GM19239 (cell line): ENCODE measurements at places on chromosomes 12 and 14.

DNA sequence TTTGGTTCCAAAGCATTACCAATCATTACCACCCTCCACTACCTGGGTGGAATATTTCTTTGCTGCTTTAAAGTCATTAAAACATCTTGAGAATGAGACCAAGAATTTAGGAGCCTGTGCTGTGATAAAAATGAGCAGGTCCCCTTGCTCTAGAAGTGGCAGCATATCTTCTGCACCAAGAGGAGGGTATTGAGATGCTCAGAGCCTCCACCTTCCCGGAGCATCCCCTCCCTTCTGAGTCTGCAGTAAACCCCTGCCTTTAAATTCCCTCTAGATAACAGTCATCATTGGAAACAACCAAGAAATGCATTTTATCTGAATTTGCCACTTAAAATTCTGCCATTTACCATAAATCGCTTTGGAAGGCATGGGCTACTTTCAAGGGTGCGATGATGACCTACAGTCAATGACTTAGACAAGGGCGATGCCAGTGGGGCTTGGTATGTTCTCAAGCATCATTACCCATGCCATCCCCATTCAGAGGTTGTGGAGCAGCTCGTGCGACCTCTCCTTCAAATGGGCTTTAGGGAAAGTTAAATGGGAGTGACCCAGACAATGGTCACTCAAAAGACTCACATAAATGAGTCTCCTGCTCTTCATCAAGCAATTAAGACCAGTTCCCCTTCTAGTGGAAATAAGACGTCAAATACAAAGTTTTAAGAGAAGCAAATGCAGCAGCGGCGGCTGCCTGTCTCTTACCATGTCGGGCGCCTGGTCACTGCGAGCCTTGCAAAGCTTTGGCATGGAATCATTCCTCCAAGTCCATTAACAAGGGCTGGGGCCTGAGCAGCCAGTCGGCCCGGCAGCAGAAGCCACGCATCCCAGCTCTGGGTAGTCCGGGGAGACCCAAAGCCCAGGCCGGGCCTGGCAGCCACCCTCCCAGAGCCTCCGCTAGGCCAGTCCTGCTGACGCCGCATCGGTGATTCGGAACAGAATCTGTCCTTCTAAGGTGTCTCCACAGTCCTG lies 334.5 kb downstream of the TMEM121 start:
- no peak for DNase-seq

GRCh38 chr14:28875934-28876571 lies 109.5 kb downstream of the FOXG1 start:
- no peak for DNase-seq

DNA sequence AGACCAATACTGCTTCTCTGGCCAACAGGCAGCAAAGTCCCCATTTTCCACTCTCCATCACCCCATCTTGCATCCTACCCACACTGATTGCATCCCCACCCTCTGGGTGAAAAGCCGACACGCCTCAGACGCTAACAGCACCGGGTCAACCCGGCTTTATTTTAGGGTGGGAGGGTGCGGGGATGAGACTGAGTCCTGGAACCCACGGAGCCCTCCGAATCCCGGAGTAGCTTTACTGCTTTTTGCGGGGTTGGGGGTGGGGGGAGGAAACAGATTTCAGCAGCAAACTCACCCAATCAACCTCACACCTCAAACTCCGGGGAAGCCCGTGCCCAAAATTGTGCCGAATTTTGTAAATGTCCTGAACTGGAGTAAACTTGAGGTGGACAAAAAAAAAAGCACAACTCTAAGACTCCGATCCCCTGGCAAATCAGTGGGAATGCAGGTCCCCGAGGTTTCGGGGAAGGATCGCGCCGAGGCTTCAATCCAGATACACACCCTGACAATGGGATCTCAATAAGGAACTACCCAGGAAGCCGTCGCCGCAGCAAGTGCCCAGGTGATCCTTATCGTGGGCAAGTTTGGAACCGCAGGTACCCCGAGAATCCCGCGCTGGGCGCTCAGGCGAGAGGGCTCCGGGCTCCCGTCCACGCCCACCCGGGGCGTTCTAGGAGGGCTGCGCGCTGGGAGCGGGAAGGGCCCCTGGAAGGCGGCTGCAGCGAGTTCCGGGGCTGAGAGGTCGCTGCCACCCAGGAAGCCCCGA lies 1.1 kb downstream of the GCH1 start:
- DNase-seq, result no peak

GRCh38 chr14:76939015-76939742 lies 89.3 kb downstream of the IRF2BPL start:
- no peak for DNase-seq

GRCh38 chr12:96132819-96133218 lies 61.4 kb upstream of the ELK3 start:
- DNase-seq, result no peak

GRCh38 chr14:23361320-23361719 lies 3.7 kb downstream of the EFS start:
- no peak for DNase-seq

- DNase-seq, result no peak
These were observed 609.0 kb upstream of the STXBP6 start for GRCh38 chr14:25658988-25659387.

DNA sequence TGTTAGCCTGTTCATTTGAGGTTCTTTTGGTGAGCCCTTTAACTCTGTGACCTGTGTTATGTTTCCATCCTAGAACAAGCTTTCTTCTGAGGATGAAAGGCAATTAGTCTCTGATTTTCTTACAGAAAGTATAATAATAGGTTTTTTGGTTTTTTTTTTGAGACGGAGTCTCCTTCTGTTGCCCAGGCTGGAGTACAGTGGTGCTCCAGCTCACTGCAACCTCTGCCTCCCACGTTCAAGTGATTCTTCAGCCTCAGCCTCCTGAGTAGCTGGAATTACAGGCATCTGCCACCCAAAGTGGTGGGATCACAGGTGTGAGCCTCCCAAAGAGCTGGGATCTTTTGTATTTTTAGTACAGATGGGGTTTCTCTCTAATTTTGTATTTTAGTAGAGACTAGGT lies 52.7 kb upstream of the SYNE2 start:
- DNase-seq, result no peak

GRCh38 chr12:120866108-120866507 lies 38.0 kb downstream of the SPPL3 start:
- no peak for DNase-seq

DNA sequence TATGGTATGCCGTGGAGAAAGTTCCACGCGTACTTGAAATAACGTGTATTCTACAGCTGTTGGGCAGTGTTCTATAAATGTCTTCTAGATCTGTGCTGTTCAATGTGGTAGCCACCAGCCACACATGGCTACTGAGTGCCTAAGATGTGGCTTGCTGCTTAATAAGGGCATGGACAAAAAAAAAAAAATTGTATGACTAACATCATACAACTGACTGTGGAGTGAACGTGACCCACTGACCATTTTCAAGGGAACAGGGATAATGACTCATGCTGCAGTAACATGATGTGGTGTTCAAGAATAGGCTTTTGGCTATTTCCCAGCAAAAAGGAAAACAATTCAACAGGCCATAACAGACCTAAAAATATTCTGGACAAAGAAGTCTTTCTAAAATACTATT lies 13.0 kb downstream of the ATG14 start:
- DNase-seq, result no peak

GRCh38 chr12:25434515-25434914 lies 118.6 kb downstream of the LMNTD1 start:
- DNase-seq, result no peak

- no peak for DNase-seq
These were observed 9.6 kb upstream of the TBX5 start for GRCh38 chr12:114415525-114415868.

- DNase-seq, result no peak
These were observed 26.1 kb upstream of the PTHLH start for GRCh38 chr12:27998658-27999057.

GRCh38 chr12:111685811-111686573 lies at the start of the genes ACAD10 and BRAP:
Gene ACAD10 (plus strand): TSS chr12:111686053. CDS start chr12:111692710, 6,657 bp downstream.
Gene BRAP (minus strand): TSS chr12:111685956. CDS start chr12:111685792, 164 bp downstream.
- peak; percentile 93 for DNase-seq

- DNase-seq, result no peak
These were observed 330.3 kb downstream of the PCNX1 start for GRCh38 chr14:71237556-71237955.

- no peak for DNase-seq
These were observed 274.2 kb downstream of the TTC6 start for GRCh38 chr14:37869633-37870032.

- DNase-seq, result no peak
These were observed 109.0 kb upstream of the AMIGO2 start for GRCh38 chr12:47188576-47189441.

- no peak for DNase-seq
These were observed 344.1 kb upstream of the PDE3A start for GRCh38 chr12:20024194-20024593.

DNA sequence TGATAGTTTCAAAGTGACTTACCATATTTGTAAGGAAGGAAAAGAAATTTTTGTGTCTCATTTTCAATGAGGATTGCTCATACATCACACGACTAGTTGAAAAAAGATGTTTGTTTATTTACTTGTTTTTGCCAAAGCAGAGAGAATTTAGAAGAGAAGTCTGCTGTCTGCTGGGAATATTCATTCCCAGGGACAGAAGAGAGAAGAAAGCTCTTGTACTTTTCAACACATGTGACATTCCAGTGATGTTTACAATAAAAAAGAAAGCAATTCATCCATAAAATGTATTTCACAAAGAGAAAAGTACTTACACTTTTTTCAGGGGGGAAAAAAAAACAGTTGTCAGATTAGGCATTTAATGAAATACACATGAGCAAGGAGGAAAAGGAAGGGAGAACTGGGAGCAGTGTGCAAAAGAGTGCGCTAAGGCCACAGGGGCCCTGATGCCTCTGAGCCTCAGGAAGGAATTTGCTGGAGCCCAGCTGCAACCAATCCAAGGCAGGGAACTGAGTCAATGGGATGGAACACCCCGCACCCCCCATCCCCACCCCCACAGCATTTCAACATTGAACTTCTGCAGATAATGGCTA lies 115.0 kb downstream of the RPAP3 start:
- no peak for DNase-seq

DNA sequence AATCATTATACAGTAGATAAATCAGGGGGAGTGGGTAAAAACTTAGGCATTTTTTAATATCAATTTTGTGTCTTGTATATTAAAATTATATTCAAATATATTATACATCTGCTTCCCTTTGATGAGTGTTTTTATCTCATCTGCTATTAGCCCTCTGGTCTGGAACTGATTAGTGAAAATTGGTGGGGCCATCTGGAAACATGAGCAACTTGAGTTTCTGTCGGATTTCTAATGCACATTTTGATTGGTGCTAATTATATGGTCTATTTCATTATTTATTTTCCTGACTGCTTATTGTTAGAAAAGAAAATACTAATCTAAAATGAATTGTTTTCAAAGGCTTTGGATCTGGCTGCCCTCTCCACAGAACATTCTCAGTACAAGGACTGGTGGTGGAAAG lies 28.2 kb downstream of the TTC8 start:
- DNase-seq, result no peak

- no peak for DNase-seq
These were observed 71.4 kb downstream of the GNS start for GRCh38 chr12:64687816-64688215.

DNA sequence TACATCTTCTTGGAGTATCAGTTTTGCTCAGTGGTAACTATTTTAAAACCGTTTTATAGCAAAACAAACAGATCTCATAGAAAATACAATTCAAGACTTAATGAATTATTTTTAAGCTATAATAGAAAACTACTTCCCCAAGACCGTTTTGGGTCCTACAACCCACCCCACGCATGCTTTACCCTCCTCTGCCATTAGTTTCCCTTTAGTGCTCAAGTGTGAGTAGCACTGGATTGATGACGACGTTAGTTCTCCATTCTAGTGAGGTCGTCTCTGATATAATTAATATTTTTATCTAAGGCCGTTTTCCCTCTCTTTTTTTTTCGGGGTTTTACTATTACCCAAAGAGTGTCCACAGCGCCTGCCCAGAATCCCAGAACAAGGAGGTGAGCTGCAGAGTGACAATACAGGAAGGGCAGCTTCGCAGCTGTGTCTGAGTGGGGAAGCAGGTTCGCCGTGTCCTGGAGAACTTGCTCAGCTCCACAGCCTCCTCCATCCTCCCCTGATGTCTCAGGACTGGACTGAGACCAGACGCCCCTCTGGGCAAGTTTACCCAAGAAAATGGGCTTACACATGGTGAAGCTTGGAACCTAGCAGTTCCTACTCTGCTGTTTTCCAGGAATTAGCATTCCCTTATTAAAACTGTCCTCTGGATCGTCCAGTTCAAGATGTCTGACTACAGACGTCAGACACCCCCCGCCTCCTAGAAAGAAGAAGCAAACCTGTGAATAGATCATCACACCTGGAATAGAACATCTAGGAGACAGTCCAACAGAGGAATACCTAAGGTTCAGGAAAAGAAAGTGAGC lies 31.9 kb upstream of the MON2 start:
- DNase-seq, result no peak

- no peak for DNase-seq
These were observed 3.1 kb upstream of the CCDC88C start for GRCh38 chr14:91420686-91421085.

DNA sequence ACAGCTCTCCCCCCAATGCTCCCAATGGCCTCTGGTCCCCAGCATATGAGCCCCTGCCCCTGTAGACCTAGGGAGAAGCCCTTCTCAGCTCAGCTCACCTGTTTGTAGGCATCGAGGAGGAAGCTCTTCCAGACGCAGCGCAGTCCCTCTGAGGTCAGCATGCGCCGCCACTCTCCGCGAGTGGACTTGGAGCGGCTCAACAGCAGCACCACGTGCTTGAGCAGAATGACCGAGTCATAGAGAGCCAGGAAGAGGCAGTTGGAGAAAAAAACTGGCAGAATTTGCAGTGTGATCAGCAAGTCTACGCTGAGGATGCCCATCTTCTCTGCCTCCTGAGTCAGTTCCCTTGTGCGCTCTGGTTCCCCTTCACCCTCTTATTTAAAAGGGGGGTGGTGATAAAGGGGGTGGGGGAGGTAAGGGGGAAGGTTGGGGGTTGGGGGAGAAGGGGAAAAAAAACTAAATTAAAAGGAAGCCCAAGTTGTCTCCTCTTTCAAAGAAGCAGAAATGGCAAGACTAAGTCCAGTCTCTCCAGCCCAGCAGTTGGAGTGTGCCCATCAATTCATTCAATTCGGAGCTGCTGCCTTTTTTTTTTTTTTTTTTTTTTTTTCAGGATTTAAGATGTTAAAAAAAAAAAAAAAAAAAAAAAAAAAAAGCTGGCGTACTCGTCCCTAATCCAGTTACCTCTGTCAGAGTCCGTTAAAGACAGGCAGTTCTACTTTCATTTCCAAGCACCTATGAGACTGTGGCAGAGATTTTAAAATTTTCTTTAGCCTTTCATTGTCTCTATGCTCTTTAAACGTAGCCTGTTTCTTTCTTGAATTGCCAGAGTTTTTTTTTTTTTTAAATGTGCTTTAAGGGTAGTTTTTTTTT lies at the start of gene DIO2:
TSS of gene DIO2 (minus strand) at position 352 of the 870 bp plus-strand sequence. CDS start at position 320, 32 bp downstream.
- no peak for DNase-seq

DNA sequence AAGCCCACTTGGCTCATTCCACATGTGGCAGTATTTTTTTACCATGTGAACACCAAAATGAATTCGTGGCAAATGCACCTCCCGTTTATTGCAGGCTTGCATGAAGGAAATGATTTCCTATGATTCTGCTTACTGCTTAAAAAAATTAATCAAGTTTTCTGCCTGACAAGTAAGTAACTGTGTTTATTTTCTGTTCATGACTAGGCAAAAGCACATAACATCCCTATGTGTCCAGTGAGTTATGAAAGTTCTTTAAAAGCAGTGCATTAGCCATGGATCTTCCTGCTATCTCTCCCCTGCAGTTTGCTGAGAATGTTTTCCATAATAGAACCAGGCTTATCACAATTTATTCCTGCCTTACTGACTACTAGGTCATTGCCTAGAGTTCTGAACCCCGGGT lies 20.4 kb downstream of the GPR65 start:
- no peak for DNase-seq
